CD4-positive, alpha-beta T cell (primary cell): ENCODE measurements at places on chromosomes 4 and X. TPM values are rescaled to one million over a fixed set of nuclear protein-coding genes. Genes with fewer than 3 reads are reported as not detected.

Gene PLP1
- total RNA-seq = not detected

Gene GPRIN3
- 46.4 TPM for total RNA-seq

Gene GAGE12J
- not detected for total RNA-seq

Gene CXCL10
- not detected for total RNA-seq

Gene CXorf38
- total RNA-seq = 9.4 TPM

Gene TCP11X2
- total RNA-seq = not detected

Gene TLR1
- 16.3 TPM for total RNA-seq

Gene PCDH10
- not detected for total RNA-seq

Gene PDE6B
- total RNA-seq = 12.4 TPM

Gene APEX2
- total RNA-seq = 7.2 TPM

Gene SMR3B
- not detected for total RNA-seq

Gene COL4A5
- not detected for total RNA-seq

Gene CENPVL1
- not detected for total RNA-seq

Gene CPE
- total RNA-seq = not detected

Gene ARHGAP6
- not detected for total RNA-seq

Gene MAGEA10
- total RNA-seq = not detected

Gene VCX
- total RNA-seq = not detected

Gene ARHGEF9
- total RNA-seq = 19.5 TPM

Gene TMSB15C
- total RNA-seq = 4.1 TPM

Gene KDR
- total RNA-seq = not detected

Gene SLC34A2
- not detected for total RNA-seq

Gene CXorf65
- total RNA-seq = 82.3 TPM

Gene EREG
- 0.58 TPM for total RNA-seq

Gene CCNB3
- total RNA-seq = 0.19 TPM

Gene CFP
- total RNA-seq = 18.6 TPM

Gene DGAT2L6
- total RNA-seq = not detected

Gene RNF150
- not detected for total RNA-seq

Gene ADAM29
- not detected for total RNA-seq

Gene EMCN
- total RNA-seq = not detected

Gene MID2
- total RNA-seq = 16.9 TPM
